Activated CD8-positive, alpha-beta T cell treated with anti-CD3 and anti-CD28 coated beads for 36 hours (primary cell): ENCODE measurements at places on chromosomes 5 and 9.

DNA sequence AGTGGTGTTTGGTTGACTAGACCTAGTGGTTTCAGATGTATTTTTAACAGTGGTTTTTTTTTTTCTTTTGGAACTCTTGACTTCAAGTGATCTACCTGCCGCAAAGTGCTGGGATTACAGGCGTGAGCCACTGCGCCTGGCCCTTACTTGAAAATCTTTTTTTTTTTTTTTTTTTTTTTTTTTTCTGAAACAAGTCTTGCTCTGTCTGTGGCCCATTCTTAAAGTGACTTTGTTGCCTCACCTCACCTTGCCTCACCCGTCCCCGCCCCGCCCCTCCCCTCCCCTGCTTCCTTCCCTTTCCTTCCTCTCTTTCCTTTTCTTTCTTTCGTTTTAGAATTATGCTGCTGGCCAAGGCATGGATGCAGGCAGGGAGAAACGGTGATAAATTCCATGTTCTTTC, 26.0 kb downstream of the GPBP1 start:
- DNase-seq = no peak

DNA sequence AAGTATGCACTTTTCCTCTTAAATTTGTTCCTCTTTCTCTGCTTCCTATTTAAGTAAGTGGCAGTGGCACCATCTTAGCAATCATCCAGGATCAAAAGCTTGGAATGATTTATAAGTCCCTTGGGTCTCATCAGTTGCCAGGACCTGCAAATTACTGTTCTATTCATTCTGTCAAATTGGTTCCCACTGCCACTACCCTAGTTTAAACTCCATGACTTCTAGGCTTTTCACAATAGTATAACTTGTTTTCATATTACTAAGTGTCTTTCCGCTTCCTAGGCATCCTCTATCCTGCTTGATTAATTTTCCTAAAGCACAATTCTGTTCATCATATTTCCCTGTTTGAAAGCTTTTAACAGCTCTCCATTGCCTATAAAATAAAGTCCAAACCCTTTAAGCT, 363.9 kb upstream of the MEF2C start:
- DNase-seq = no peak

GRCh38 chr5:180096616-180097015, 25.1 kb upstream of the RNF130 start:
- no peak for DNase-seq

DNA sequence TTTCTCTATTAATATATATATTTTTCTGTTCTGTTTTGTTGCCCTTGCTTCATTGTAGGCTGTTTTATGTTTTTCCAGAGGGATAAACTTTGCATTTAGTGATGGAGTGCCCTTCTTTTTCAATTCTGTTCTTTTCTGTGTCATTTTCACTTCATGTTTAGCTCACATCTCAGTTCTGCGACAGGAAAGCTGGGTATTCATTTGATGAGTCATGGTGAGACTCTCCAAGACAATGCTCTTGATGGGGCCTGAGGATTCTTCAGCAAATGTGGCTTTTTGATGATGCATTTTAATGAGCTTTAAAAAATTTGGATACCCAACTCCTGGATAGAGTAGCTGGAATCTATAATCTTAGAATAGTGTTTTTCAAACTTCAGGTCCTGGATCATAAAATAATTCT, 56.5 kb upstream of the SPATA31D4 start:
- DNase-seq = no peak

DNA sequence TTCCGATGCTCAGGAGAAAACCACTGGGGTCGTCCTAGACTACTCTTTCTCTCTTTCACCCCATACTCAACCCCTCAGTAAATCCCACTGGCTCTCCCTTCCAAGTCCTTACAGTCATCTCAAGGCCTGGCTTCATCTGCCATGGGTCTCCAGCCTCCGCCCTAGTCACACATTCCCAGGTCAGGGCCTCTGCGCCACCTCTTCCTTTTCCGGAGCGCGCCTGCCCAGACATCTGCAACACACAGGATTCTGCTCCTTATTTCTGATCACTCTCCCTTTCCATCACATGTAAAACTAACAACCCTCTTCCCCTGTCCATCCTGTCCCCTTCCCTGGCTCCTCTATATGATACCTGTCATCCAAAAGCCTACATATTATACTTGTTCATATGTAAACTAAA, 39.8 kb downstream of the RAPGEF1 start:
- no peak for DNase-seq

DNA sequence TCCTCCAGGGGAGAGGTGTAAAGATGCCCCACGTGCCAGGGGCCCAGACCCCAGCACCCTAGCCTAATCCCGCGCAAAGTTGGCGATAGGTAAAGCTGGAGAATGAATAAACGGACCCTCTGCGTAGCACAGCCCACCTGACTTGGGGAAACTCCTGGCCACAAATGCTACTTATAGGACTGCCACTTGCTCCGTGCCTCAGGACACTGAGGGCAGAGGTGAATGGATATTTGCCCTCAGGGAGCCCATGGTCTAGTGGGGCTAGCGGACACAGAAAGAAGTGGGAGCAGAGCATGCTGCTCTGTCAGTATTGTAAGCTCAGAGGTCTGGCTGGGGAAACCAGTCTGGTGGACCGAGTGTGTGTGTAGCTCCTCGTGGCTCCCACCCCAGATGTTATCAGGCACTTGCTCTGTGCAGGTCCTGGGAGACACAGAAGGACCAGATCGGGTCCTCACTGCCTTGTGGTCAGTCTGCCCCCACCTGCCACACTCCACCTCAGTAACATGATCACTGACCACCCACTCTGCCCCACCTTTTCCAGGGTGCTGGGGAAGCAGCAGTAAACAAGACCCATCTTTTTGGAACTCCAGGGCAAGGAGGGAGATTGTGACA, 841 bp downstream of the GRK6 start:
- no peak for DNase-seq

DNA sequence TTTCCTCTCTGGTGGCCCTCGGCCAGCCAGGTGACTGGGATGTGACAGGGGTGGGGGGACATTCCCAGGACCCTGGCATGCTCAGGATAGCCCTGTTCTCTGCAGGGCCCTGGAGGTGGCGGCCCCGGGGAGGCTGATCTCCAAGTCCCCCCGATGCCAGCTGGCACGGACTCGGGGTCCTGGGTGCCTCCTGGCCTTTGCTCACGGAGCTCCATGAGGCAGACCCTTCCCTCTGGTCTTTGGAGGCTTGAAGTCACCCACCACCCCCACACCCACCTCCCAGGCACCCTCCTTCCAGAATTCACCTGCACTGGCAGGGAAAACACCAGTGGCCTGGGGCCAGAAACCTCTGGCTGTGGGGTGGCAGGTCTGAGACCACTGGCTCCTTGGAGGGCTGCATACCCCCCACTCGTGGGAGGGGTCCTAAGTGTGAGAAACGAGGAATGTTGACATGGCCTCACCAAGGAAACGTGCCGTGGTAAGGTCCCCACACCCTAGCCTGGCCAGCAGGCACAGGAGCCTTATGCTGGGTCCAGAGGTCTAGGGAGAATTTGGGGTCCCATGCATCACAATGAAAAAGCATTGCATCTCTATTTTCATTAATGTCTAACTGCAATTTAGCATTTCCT, 130.8 kb upstream of the FAM120A start:
- DNase-seq = no peak

DNA sequence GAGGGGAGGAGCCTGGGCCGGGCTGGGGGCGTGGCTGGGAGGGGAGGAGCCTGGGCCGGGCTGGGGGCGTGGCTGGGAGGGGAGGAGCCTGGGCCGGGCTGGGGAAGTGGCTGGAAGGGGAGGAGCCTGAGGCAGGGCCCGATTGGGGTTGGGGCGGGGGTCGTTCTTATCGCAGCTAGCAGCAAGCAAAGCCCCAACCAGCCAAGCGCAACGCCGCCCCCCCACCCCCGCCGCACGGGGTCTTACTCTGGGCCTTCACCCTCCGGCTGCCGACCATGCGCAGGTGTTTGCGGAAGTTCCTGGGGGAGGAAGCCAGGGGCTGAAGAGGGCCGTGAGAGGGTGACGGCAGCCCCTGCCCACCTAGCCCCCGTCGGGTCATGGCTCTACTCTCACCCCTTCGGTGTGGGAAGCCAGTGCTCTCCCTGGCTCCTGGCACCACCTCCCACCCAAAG, 5.0 kb downstream of the NSMF start:
- DNase-seq = peak; percentile 49

- peak; percentile 14 for DNase-seq
Measured at GRCh38 chr5:138439477-138440158, 761 bp downstream of the REEP2 start.

- no peak for DNase-seq
Measured at GRCh38 chr5:136251502-136252169, 58.7 kb upstream of the SMIM32 start.

- DNase-seq = no peak
Measured at GRCh38 chr5:103451261-103451660, 111.3 kb downstream of the NUDT12 start.

DNA sequence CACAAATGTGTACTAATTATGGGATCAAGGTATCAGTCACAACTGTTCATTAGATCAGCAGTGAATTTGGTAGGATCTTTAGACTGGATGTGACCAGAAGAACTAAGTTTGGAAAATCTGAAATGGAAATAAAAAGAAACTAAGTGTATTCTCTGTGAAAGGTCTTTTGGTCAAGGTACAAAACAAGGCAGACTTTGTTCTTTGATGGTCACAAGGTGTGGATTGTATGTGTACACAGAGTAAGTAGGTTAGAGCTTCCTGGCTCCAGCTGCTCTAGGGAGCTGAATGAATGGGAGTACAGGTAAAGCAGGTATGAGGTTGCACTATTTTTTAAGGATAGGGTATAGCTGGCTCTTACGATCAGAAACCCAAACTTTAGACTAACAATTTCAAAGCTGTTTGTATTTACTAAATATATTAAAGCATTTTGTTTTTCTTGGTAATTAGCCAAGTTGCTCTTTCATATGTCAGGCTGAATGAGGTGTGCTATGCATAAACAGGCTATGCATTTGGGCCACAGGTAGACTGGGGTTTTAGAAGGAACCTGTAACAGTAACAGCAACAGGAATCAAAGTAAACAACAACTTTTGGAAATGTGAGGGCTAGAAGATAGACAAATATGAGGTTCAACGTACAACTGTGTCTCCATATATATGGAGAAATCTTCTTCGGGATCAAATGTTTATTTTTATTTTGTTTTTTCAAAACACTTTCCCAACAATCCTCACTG, 32.5 kb downstream of the FAM169A start:
- no peak for DNase-seq

DNA sequence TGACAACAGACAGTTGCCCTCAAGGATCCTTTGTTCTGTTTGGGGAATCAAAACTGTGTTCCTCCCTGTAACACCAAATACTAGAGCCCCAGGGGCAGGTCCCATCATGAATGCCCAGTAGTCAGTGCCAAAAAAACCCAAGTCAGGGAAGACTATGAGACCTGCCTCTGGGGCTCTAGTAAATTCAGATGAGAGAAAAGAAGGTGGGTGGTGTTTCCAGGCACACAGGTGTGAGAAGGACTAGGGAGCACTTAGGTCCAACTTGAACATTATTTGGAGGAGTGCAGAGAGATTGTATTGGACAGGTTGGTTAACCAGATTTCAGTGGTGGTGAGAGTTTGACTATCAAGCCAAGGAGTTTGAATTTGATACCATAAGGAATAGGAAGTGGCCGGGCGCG, 52.0 kb downstream of the SLC22A5 start:
- no peak for DNase-seq

- DNase-seq = no peak
Measured at GRCh38 chr5:176466245-176466871, 18.2 kb downstream of the FAF2 start.

DNA sequence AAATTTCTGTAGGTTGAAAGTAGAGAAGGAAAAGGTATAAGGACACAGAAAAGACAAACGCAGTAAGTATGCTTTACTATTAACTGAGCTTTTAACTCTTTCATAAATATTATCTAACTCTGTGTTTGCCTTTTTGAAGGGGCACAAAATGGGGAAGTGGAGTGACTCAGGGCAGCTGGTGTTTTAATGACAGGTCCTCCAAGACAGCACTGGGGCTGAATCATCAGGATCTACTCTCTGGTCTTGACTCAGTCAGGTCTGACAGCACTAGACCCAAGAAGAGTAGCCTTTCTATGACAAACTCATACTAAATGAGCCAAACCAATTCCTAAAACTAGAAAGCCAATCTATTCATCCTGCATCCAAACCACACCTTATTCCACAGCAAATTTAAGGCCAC, 102.2 kb downstream of the APTX start:
- no peak for DNase-seq

DNA sequence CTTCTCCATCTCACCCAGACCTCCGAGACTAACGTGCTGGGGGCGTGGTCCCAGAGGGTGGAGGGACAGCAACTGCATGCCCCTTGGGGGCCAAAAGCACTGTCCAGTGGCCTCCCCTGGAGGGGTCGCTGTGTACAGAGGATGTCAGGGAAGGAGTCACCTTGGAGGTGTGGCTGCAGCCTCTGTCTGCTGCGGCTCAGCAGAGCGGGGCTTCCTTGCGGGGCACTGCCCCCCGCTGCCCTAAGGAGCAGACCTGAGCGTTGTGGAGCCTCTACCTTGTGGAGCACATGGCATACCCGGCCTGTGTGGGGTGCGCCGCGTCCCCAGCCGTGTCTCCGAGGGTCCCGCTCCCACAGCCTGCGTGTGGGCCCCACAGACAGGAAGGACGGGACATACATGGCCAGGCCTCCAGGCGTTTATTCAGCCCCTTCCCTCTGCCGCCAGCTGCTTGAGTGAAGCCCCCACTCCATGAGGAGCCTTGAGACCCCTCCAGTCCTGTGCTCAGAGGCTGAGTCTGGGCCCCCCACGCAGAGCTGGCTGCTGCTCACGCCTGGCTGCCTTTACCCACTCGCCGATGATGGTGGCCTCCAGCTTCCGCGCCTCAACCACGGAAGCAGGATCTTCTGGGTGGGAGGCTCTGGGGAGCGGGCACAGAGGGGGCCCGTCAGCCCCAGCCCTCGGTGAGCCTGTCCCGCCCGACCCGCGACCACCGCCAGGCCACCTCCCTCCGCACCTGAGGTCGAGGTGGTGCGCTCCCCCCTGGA, 4.2 kb downstream of the DPP7 start:
- DNase-seq = no peak

DNA sequence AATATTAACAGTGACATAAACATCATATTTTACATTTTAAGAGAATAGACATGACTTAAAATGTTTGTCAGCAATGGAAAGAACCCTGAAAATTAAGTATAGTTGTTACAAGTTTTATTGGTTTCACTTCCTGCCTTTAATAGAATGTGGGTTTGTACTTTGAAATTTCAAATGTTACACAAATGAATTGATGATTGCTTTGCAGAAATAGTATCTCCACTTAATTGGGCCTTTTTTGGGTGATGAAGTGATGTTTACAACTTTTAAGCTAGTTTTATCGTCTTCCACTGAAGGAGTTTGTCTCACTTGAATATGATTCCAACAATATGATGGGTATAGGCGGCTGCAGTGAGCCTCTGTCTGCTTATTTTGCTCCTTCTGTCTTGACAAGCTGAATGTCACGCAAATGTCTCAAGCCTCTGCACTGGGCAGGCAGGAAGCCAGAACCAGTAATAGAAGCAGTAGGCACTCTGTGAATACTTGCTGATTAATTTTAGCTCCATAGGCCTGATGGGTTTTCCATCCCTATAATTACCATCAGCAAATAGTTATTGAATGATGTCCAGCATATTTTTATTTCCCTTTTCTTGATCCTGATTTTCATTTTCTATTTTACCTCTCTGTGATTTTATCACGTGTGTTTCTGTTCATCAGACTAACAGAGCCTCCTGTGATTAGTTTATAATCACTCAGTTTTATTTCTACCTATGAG, 10.6 kb upstream of the NR3C1 start:
- no peak for DNase-seq

GRCh38 chr5:91177639-91178038, 205.5 kb downstream of the ARRDC3 start:
- DNase-seq = no peak
